Stimulated activated CD8-positive, alpha-beta memory T cell treated with anti-CD3 and anti-CD28 coated beads, Interleukin-12 subunit alpha, Interleukin-12 subunit beta, amount 100 ng/mL, for 1 hour (primary cell): ENCODE measurements at places on chromosomes 6 and 20.

DNA sequence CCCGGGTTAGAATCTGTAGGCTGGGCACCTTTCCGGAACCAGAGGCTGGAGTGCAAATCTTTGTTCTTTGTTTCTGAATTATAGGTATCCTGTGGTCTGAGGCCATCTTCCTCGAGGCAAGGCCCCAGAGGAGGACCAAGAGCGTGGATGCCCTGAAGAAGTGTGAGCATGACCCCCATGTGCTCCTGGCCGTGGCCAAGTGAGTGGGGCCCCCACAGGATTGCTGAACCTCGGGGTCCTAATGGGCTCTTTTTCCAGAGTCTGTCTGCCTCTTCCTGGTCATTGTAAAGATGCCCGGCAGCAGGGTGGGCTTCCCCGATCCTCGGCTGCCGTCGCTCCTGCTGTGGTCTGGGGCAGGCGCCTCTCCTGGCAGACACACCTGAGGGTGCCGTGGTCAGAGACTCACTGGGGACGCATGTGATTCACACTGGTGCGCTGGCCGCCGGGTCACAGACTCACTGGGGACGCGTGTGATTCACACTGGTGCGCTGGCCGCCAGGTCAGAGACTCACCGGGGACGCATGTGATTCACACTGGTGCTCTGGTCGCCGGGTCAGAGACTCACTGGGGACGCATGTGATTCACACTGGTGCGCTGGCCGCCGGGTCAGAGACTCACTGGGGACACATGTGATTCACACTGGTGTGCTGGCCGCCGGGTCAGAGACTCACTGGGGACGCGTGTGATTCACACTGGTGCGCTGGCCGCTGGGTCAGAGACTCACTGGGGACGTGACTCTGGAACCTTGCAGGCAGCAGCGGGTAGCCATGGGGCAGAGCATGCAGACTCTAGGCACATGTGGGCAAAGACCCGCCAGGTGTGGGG lies 6.5 kb upstream of the C20orf204 start:
- DNase-seq, result no peak

DNA sequence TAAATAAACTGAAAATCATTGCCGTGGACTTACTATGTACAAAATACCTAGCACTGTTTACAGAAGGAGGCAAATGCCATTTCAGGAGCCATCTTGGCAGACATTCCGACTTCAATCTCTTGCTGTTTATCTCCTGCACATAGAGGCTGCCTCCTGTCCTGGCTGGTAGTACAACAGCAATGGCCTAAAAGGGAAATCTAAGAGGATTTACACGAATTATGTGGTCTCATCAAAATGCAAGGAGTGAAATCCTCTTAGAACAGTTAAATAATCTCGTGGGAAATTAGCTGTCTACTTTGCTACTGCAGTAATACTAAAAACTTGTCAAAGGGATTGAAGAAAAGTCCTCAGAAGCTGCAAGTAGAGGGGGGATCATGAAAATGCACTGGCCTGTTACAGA lies 82.2 kb upstream of the SLC2A12 start:
- DNase-seq, result no peak

DNA sequence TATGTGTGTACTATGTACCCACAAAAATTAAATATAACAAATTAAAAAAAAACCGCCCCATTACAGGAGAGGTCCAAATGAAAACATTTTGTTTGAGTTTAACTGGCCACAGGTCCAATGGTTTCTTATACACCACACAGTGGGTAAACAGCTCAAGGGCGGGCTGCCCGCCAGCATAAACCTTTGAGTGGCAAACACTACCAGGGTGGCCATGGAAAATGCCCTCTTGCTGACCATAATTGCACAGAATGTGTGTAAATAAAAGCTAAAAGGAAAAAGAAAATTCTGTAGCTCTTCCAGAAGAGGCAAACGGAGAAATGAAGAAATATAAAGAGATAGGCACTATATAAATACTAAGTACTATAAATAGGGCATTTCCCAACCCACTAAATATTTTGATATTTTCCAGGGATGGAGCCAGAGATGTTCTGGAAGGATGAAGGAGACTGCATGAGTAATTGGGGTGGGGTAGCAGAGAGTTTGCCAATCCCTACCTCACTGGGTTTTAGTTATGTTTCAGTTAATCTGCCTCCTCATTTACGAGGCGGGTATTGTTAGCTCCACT lies 1.1 kb upstream of the CDC5L start:
- DNase-seq, result no peak

DNA sequence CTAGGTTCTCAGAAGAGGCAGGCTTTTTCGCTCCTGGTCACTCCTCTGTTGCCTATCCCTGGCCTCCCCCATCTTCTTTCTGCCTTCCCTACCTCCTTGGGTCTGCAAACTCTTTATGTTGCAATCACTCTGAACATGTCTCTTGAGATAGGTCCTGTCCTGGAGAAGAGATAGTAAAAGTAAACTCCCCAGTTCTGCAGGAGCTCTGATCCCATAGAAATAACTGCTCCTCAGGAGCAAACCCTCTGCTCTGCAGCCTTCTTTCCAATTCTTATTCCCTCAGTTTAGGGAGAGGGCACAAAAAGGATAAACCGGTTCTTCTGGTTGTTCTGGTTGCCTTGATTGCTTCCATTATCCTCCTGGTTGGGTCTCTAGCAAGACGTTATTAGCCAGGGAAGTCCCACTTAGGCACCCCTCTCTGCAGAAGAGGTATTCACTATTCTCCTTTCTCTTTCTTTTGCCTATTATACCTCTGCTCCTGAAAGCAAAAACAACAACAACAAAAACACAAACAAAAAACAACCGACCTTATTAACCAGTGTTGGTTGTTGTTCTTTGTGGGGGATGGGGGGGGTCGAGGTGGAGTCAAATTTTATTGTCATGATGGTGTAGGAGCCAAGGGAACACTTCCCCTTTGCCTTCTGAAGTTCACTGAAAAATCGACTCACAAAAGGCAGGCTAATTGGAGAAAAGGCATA lies 973 bp downstream of the TRIM38 start:
- DNase-seq, result no peak

DNA sequence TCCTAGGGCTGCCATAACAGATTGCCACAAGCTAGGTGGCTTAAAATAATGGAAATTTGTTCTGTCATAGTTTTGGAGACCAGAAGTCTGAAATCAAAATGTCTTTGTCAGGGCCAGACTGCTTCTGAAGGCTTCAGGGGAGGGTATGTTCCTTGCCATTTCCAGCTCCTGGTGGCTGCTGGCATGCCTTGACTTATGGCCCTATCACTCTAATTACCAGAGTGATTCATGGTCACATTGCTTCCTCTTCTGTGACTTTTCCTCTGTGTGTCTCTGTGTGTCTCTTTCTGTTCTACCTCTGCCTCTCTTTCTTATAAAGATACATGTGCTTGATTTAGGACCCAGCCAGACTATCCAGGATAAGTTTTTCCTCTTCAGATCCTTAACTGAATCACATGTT lies 635.2 kb upstream of the IMPG1 start:
- DNase-seq, result no peak

DNA sequence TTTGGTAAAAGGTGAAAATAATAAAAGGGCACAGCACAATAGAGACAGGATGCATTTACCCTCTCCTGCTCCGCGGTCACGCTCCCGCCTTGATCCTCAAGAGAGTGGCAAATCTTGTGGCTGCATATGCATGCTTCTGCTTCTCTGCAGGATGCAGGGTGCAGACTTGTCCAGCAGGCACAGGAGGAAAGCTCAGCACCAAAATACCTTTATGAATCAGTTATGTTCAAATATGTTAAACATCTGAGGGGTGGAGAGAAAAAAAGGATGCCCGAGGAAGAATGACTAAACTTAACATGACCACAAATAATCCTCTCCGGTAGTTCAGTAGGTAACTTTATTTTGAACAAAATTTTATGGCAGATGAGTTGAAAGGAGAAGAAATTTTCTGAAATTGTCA lies 366.1 kb upstream of the SOX4 start:
- no peak for DNase-seq

- DNase-seq, result no peak
Measured at GRCh38 chr20:14924433-14924832, 587.0 kb upstream of the FLRT3 start.

GRCh38 chr6:72248621-72249020 lies 362.3 kb downstream of the RIMS1 start:
- DNase-seq, result no peak
